Esophagus squamous epithelium (tissue), 5 donors: ENCODE measurements at places on chromosomes 1 and 21.

- no peak for DNase-seq
Observed at GRCh38 chr1:161840363-161840762, 74.2 kb downstream of the ATF6 start.

DNA sequence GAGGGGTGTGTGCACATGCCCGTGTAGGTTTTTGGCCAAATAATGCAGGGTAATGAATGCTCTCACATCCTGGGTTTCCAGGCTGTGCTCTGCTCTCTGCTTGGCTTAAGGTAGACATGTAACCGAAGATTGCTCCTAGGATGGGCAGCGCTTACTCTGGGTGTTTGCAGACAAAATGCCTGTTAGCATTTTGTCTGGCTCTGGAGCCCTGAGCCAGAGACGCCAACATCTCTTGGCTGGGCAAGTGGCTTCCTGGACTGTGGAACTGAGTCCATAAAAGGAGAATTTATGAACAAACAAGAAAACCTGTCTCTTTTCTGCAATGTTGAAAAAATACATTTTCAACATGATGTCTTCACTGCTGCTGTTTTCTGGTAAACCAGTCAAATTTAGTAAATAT is 96.0 kb upstream of the TSPAN2 start:
- DNase-seq = no peak

- no peak for DNase-seq
Observed at GRCh38 chr1:229436201-229436600, 2.3 kb upstream of the ACTA1 start.

DNA sequence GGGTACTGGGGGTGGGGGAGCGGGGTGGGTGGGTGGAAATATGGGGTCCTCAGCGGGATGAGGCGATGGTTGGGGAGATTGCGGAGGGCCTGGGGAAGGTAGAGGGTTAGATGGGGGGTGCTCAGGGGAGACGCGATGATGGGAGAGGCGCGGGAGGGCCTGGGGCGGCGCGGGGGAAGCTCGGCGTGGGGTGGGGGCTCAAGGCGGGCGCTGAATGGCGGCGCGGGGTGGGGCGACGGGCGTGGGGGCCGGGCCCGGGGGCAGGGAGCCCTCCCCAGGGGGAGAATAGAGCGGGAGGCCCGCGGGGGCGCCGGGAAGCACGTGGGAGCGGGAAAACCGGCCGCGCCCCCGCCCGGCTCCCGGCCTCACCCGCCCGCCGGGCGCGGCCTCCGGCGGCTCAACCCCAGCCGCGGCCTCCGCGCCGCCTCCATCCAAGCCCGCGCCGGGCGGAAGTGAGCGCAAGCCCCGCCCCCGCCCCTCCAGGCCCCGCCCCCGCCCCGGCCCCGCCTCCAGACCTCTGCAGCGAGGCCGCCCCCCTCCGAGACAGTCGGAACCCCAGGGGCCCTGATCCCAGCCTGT is at the start of gene FAAP20:
TSS of gene FAAP20 (minus strand) at position 454 of the 579 bp plus-strand sequence. CDS start at position 431, 23 bp downstream.
- DNase-seq = no peak

DNA sequence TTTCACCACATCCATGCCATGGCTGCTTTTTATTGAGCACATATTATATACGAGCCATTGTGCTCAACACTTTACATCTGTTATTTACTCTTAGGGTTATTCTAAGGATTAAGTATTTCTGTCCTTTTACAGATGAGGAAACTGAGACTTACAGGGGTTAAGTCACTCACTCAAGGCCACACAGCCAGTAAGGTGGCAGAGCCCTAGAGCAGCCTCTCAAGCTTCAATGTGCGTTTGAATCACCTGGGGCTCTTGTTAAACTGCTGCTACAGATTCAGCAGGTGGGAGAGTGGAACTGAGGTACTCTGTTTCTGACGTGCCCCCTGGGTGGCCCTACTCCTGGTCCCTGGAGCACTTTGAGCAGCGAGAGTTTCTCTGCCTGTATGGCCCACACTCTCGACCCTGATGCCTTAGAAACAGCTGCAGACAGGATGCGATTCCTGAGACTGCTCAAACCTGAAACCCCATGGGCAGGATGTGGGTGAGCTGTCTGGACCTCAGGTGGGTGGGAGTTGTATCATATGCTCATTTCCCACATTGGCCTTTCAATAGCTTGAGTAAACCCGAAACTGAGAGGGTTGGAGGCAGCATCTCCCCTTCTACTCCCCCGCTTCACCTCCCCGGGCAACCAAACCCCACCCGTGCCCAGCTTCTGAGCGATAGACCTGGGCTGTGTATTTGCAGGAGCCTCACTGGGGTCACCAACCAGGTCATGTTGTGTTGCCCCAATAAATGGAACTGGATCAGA is 59.3 kb downstream of the MAN1C1 start:
- no peak for DNase-seq

GRCh38 chr1:217899614-217900013 is 268.5 kb downstream of the SPATA17 start:
- DNase-seq = no peak

DNA sequence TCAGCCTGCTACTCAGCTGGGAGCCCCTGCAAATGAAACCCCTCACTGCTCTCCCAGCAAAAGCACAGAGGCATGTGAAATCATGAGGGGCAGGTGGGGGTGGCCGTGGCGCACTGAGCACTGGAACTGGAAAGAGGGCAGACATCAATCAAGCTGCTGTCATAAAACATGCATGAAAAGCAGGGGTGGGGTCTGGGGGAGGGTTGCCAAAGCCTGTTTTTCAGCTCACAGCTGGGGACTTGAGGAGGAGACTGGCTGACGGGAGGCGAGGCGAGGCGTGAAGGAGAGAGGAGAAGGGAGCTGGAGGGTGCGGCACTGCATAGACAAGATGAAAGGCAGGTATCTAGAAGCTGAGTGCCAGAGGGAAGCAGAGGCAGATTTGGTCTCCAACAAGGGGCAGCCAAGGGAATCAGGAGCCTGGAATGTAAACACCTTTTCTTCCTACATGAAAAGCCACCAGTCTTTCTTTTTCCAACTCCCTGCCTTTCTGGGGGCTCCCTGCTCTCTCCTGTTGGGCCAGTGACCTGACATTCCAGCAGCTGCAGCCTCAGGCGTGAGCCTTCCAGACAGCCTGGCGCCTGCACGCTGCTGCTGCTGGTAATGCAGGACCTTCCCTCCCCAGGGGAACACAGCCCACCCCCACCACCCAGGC is 87.0 kb downstream of the NMNAT2 start:
- DNase-seq = no peak

GRCh38 chr21:21156957-21157356 is 158.7 kb downstream of the NCAM2 start:
- no peak for DNase-seq

DNA sequence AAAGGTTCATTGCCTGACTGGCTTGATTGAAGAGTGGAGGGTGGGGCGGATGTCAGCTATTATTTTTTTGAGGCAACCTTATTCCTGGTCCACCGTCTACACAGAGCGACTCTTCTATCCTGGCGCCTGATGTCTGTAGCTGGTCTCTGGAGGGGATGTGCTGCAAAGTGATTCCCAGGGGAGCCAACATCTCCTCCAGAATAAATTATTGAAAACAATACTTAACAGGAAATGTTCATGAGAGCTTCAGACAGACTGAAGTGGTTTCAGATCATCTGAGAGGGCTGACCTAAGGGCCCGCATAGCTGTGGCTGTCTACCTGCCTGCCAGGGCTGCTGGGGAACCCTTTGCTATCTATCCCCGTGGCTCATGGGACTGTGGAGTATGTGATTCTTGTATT is 66.7 kb downstream of the TEX35 start:
- DNase-seq = no peak

DNA sequence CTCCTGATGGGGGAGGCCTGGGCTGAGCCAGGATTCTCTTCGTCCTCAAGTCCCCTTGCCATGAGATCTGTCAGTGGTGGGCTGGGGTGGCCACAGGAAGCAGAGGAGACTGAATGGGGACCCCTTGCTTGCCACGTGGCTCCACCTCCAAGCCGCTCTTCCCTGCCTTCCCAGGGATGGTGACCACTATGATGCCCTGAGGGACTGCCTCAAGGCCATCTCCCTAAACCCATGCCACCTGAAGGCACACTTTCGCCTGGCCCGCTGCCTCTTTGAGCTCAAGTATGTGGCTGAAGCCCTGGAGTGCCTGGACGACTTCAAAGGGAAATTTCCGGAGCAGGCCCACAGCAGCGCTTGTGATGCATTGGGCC is 20.9 kb upstream of the TMEM222 start:
- DNase-seq = no peak

DNA sequence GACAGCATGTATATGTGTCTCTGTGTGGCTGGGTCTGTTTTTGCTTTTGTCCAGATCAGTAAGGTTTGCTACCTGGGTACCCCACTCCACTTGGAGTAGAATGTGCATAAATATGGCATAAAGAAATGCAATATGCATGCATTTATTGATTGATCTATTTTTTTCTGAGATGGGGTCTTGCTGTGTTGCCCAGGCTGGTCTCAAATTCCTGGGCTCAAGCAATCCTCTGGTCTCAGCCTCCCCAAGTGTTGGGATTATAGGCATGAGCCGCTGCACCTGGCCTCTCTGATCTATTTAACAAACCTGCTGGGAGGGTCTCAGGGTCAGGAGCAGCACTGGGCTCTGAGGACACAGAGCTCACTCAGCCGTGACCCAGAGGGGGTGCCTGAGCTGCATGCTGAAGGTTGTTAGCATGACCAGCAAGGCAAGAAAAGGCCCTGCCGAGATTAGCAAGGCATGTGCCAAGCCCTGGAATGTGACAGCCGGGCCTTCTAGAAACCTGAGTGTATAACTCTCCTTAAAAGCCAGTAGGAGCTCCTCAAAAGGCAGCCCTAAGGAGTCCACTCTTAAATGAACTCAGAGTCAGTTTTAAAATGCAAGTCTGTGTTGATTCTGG is 22.5 kb downstream of the PCSK9 start:
- DNase-seq = no peak
